ENCODE measurements at places on chromosomes 7 and 10.

DNA sequence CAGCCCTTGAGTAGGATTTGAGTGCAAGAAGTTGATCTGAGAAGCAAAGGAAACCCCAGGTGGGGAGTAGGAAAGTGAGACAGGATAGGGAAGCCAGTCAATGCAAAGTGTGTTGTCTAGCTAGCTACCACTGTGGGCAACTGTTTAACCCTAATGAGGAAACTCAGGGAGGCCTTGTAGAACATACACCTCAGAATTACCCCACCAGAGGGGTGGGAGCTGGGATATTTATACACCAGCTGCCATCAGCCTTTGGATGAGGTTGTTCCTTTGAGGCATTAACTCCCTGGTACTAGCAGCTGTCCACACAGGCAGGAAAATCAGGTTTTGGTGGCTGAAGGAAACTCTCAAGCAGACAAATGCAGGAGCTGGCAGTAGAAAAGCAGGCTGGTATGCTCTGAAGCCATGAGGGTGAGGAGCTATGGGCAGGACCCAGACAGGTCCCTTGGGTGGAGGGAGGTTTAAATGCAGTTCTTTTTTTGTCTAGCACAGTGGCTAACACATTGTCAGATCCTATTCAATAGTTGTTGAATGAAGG, 60.1 kb upstream of the ARID5B start:
- DNase-seq = no peak

GRCh38 chr7:117480055-117480362, 184 bp downstream of the CFTR start:
- no peak for DNase-seq

DNA sequence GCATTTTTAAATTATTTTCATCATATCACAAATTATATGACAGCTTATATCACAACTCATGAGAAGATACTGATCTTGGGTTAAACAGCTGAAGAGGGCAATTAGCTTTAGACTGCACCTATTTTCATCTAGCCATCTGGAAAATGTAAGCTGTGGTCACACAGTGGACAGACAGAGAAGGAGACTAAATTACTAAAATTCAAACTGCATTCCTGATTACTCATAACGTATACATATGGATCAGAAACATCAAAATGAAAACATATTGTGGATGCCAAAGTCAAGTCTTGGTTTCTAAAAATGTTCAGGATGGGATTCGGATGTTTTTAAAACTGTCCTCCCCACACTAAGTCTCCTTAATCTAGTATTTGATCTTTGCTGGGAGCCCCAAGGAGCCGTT, 6.6 kb downstream of the BBIP1 start:
- DNase-seq = no peak

DNA sequence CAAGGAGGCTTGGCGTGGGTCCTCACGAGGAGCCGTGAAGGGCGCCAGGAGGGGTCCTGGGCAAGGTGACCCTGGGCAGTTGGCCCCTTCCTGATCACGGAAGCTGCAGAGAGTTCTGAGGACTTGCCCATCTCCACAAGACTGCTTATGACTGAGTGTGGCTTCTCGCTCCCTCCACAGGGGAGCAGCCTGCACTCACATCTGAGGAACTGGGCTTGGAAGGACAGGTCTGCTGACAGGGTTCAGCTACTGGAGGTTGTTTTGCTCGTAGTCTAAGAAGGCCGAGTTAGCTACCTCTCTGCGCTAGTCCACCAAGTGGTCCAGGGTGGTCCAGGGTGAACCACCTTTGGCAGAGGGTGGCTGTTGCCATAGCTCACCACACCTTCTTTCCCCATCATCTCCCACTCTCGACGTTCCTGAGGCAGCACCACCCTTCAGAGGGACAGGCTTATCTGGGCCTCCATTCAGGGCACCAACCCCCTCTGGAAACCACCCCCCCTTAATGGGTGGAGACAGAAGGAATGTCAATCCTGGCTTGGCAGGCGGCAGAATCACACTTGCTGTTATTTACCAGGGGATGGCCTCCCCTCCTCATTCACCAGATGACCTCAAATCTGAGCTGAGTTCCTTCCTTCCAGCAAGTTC, 38.2 kb downstream of the FAM53B start:
- no peak for DNase-seq

GRCh38 chr7:149846436-149847046, 8.4 kb downstream of the ZNF862 start:
- DNase-seq = no peak

GRCh38 chr7:135706038-135706742, 21.8 kb downstream of the SLC13A4 start:
- DNase-seq = no peak

DNA sequence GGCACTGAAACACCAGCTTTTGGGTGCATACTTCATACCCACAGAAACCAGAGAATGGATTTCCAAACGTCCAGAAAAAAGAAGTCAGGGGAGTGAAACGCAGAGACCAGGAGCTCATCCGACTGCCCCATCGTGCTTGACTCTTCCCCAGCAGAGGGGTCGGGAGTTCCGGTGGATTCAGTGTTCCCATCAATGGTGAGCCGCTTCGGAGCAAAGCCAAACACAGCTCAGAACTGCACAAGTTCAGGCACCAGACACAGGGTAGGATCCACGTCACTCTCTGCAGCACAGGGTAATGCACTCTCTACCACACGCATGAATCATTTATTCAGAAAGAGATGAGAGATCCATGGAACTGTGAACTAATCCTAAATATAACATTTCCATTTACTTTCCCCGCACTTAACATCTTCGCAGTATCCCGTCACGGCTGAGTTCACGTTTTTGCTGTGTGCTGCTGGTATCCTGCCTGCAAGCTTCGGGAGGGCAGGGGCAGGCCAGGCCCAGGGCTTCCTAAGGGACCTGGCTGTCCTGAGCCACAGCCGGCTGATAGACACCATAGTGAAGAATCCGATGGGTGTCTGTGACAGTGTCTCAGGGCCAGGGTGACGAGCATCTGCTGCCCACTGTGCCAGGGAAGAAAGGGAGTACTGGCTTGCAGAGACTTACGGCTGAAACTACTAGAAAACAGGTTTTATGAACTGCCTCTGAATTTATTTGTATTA, 545.3 kb downstream of the PTPRN2 start:
- DNase-seq = no peak

DNA sequence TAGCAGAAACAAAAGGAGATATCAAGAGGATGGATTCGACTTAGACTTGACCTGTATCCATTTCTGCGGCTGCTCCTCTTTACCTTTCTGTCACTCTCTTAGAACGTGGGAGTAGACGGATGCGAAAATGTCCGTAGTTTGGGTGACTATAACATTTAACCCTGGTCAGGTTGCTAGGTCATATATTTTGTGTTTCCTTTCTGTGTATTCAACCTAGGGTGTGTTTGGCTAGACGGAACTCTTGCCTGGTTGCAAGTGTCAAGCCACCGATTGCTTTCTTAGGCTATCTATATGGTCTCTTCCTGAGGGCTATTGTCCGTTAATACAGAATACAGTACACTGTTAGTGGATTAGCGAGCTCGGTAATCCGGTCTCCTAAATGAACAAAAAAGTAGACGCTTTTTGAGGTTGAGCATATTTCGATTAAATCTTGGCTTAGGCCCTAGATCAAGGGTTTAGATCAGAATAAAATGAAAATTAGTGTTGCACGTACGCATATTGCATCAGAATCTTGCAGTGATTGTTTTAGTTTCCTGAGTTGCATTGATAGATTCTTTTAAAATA, 1.2 kb downstream of the PTEN start:
- peak; percentile 37 for DNase-seq

DNA sequence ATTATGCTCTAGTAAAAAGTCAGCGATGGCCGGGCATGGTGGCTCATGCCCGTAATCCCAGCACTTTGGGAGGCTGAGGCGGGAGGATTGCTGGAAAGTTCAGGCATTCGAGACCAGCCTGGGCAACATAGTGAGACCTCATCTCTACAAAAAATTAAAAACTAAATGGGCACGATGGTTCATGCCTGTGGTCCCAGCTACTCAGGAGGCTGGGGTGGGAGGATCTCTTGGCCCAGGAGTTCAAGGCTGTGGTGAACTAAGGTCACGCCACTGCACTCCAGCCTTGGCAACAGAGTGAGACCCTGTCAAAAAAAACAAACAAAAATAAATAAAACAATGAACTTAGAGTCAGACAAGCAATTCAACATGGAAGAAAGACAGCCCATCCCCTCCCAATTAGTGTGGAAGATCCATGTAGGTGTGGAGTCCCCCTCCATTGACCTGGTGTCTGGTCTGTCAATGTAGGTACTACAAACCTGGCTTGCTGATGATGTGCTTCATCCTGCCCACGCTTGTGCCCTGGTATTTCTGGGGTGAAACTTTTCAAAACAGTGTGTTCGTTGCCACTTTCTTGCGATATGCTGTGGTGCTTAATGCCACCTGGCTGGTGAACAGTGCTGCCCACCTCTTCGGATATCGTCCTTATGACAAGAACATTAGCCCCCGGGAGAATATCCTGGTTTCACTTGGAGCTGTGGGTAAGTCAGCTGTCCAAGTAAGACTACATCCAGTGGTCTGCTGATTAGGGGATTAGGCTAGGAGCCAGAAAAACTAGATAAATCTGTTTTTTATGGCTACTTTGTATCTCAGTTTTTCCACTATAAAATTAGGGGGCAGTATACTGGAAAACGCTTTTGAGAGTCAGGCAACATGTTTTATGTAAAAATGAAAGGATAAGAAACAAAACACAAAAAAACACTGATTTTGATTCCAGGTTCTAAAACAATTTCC, 9.3 kb downstream of the SCD start:
- DNase-seq = no peak

DNA sequence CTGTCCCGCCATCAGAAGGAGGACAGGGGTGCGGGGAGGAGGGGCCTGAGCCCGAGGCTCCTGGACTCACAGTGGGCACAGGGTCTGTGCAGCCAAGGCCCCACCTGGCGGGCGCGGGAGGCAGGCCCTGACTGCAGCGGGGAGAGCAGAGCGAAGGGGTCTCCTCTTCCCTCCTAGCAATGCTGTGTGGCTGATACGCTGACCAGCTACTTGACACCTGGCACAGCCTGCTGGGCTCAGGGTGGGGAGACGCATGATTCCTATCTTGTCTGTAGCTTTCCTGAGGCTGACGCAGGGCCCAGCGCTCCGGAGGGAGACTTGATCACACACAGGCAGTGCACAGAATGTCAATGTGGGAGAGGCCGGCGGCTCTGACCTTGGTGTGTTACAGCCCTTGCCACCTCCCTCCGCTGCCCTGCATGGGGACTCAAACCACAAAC, 174.9 kb downstream of the ELFN1 start:
- DNase-seq = no peak

DNA sequence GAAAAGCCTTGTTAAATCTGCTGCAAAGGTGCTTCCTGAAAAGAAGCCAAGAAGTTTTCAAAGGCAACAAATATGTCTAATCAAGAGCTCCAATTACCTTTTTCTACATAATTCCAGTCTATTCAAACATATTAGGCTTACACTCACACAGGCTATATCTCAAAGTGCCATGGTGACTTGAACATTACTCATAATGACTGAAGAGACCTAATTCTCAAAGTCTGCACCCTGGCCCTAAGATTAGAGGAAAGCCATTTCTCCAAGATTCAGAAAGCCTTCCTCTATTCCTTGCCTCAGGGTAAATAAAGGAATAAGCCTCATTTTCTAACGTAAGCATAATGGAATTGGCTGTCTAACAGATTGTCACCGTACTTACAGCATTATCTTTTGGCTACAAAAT, 78.3 kb upstream of the THSD7A start:
- no peak for DNase-seq

- DNase-seq = no peak
Observed at GRCh38 chr7:124456286-124456685, 309.3 kb downstream of the GPR37 start.

GRCh38 chr7:25854608-25855497, 297.1 kb upstream of the NFE2L3 start:
- no peak for DNase-seq

DNA sequence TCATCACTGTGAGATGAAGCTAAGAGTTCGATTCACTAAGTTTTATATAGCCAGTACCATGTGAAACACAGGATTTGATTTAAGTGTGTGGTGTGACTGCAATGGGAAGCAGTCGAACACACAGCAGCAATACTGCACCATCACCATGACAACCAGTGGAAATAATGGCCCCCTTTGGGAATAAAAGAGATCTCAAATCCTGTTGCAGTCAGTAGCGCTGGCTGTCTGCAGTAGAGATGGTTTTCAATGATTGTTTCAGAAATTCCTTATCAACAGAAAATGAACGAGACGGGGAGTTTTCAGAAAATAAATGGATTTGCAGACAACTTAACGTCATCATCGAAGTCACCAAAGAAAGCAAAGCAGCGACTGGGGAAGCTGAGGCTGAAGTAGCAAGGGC, 91.0 kb downstream of the PTPRE start:
- DNase-seq = no peak

GRCh38 chr7:18902892-18903291, 214.5 kb downstream of the TWIST1 start:
- no peak for DNase-seq

GRCh38 chr7:81685270-81685868, 84.5 kb downstream of the HGF start:
- no peak for DNase-seq

DNA sequence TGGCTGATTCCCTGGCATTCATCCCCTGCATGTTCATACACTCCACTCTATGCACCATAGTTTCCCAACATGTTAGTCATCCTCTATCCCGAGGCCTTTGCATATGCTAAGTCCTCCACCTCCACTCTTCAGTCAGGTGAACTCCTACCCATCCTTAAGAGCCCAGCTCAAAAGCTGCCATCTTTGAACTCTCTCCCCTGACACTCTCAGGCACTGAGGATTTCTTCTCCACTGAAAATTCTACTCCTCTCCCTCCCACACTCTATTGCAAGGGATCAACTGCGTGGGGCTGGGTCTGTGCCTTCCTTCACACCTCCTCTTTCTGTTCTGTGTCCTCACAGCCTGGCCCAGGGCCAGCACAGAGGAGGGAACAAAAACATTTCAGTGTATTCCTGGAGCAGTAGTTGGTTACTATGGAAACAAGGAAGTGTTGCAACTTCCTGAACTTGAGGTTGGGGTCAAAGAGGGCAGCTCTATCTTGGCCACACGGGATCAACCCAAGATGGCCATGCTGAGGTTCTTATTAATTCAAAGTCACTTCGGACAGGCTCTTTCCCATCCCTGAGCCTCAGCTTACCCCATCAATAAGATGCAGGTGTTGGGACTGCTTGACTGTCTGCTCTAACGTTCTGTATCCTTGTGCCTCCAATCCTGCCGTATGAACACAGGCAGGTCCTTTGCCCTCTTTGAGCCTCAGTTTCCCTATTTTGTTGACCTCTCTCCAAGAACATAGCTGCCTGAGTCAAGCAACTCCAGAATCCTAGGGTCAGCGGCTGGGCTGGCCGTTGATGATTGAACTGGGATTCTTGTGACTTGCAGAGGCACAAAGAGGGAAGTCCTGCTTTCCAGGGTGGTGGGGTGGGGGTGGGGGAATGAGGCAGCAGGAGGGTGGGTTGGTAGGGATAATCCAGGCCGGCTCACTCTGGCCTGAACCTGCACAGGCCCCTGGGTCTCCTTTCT, 15.5 kb downstream of the ZMIZ1 start:
- peak; percentile 52 for DNase-seq
